ENCODE measurements at places on chromosomes 7 and 10.

GRCh38 chr7:36096460-36097095 is 56.5 kb upstream of the EEPD1 start:
- DNase-seq, result no peak

- DNase-seq, result no peak
Measured at GRCh38 chr7:4136501-4137110, 545.5 kb upstream of the FOXK1 start.

- DNase-seq, result no peak
Measured at GRCh38 chr7:94059746-94060145, 55.6 kb upstream of the BET1 start.

DNA sequence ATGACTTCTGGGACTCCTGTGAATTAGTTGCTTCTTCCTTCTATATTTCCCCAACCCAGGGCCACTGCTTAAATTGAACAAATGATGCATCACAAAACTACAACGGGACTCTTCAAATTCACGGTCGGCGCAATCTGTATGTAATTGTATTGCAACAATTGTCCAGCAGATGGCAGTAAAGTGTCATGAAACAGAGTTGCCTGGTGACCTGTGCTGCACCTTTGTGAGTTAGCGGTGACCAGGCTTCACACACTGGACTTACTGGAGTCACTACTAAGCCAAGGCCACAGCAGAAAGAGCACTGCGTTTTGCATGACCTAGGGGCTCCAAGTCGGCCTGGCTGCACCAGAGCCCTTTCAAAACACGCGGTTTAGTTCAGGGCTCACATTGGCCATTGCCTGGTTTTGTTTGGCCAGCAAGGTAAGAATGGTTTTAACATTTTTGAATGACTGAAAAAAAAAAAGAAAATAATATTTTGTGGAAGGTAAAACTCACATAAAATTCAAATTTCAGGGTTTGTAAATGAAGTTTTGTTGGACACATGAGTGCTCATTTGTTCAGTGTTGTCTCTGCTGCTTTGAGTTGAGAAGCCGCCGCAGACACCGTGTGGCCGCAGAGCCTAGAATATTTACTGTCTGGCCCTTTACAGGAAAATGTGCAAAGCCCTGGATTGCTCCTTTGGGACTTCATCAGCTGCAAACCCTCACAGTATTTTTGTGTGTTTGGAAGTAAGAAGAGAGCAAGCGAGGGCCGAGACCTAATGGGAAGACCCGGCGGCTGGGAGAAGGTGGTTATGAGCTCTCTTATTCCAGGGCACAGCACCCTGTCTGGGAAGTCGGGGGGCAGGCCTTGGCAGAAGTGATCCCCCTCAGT is 23.2 kb upstream of the ZNF32 start:
- DNase-seq, result peak; percentile 83

DNA sequence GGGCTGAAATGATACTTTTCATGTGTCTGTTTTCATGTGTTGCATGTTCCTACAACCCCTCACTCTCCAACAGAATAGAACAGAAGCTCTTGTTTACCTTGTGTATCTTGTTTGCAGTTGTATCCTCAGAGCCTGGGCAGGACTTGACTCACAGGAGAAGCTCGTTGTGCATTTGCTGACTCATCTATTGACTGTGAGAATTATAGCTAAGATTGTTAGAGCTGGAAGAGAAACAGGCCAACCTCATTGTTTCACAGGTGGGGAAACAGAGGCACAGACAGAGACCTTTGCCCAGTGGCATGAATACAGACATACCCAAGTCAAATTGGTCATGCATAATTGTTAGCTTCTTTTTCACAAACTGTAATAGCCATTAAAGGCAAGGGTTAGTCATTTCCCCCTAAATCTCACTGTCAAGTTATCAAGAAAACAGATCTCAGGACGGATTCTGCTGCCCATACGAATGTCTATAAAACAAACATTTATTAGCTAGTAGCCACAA is 4.6 kb upstream of the TSPAN15 start:
- no peak for DNase-seq

- no peak for DNase-seq
Measured at GRCh38 chr10:60606343-60607080, 171.8 kb upstream of the CDK1 start.

GRCh38 chr7:155054761-155055160 is 15.4 kb upstream of the HTR5A start:
- no peak for DNase-seq

- no peak for DNase-seq
Measured at GRCh38 chr10:93086289-93086688, 12.6 kb downstream of the CYP26A1 start.

GRCh38 chr7:113291058-113291457 is 172.7 kb upstream of the SMIM30 start:
- DNase-seq, result no peak

GRCh38 chr7:34069676-34070075 is 164.3 kb downstream of the BMPER start:
- no peak for DNase-seq

DNA sequence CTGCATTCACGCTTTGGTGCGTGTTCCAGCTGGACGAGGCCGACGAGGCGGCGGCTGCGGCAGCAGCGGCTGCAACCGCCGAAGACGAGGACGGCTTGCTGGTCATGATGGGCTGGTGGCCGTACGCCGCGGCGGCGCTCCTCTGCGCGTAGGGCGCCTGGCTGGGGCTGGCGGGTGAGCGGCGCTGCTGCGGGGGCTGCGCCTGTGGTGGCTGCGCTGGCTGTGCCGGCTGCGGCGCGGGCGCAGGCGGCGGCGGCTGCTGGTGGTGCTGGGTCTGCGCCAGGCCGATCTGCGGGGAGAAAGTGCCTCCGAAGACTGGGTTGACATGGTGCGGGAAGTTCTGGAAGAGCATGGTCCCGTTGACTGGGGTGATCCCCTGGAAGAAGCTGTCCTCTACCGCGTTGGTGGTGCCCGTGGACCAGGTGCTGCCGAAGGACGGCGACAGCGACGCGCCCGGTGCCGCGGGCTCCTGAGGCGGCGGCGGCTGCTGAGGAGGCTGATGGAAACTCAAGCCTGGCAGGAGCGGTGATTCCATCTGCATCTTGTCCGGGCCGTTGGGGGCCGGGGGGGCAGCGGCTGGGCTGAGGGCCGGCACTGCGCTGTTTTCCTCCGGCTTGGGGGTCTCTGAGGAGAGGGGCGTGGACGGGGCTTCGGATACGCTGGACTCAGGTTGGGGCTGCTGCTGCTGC is 51.1 kb downstream of the CPEB3 start:
- DNase-seq, result peak; percentile 75

DNA sequence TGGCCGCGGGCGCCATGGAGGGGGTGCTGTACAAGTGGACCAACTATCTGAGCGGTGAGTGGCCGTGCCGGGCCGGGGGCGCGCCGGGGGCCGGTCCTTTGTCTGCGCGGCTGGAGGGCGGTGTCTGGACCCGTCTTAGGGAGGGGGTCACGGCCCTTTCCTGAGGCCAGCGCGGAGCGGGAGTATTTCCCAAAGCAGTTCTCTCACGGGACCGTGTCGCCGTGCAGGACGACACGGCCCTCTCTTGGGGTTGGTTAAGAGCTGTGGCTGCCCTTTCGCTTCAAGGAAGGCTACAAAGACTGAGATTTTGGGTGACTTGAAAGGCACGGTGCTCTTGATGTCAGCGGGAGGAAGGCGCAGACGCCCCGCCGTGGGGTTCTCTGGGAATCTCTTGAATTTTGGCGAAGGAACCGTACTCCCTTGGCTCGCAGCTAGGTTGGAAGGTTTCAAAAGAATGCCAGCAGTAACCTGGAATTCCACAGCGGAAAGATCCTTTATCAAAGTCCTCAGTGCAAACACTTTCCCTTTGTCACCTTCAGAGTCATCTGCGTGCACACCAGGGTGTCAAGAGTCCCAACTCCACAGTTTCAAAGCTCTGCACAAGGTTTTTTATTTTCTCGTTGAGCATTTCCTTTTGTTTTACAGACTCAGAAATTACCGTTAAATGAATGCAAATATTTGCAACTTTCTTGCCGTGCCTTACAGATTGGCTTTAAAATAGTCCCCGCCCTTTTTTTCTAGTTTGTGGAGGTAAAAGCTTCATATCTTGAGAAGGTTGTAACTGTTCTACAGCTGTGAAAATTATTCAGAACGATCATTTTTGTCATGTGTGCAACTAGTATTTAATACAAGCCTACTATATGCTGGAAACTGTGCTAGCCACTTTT is 780 bp downstream of the PLEKHA8 start:
- DNase-seq, result no peak

GRCh38 chr7:99373091-99374066 is 1.2 kb upstream of the ARPC1B start:
- peak; percentile 22 for DNase-seq

DNA sequence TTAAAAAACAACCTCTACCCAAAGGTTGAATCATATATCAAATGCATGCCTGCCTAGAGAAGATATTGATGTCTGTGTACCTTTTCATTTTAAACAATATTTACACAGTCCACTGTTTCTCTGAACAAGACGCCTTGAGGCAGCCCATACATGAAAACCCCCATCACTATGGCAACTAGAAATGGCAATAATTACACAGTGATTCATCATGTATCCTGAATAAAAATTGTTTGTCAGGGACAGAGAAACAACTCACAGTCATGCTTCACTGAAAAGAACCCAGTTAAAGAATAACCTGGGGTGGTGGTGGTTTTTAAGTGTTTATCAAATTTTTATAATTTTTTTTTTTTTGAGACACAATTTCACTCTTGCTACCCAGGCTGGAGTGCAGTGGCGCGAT is 19.7 kb downstream of the DNAJC12 start:
- no peak for DNase-seq

GRCh38 chr10:69179089-69179742 is 818 bp upstream of the SUPV3L1 start:
- DNase-seq, result peak; percentile 24
